Gastroesophageal sphincter (tissue), 4 donors: ENCODE measurements at places on chromosomes 11 and 22. TPM values are rescaled to one million over a fixed set of nuclear protein-coding genes. Genes with fewer than 3 reads are reported as not detected.

- H3K4me3 ChIP-seq, result no peak overlapping the region
- H3K4me1 ChIP-seq, result no peaks in the 10 kb centered on the region
- no peak overlapping the region for H3K27ac ChIP-seq
These were observed 18.5 kb downstream of the RNH1 start for GRCh38 chr11:488579-488978.

- peak; percentile 81 for ATAC-seq
- H3K27me3 ChIP-seq, result no peaks in the 10 kb centered on the region
- peak overlapping the region; percentile 49 for H3K4me3 ChIP-seq
- peaks cover 11% of the 10 kb centered on the region for H3K36me3 ChIP-seq
- H3K27ac ChIP-seq, result peak overlapping the region; percentile 76
These were observed 2.1 kb downstream of the MED15 start for GRCh38 chr22:20509344-20510047.

GRCh38 chr11:30143098-30143705 lies 87.6 kb upstream of the FSHB start:
- H3K27ac ChIP-seq, result no peak overlapping the region
- no peaks in the 10 kb centered on the region for H3K27me3 ChIP-seq
- no peak for ATAC-seq
- H3K4me1 ChIP-seq, result no peaks in the 10 kb centered on the region
- H3K36me3 ChIP-seq, result no peaks in the 10 kb centered on the region

GRCh38 chr11:5289696-5290095 lies 12.1 kb downstream of the OR51B4 start:
- no peak for ATAC-seq
- H3K4me3 ChIP-seq, result no peak overlapping the region
- H3K4me1 ChIP-seq, result no peaks in the 10 kb centered on the region
- no peaks in the 10 kb centered on the region for H3K27me3 ChIP-seq

- no peak overlapping the region for H3K4me3 ChIP-seq
- H3K27me3 ChIP-seq, result peaks cover 11% of the 10 kb centered on the region
- H3K4me1 ChIP-seq, result peaks cover 28% of the 10 kb centered on the region
- ATAC-seq, result no peak
These were observed 247.3 kb upstream of the BLID start for GRCh38 chr11:122363296-122363695.

UPB1 gene
- 0.50 TPM for total RNA-seq

FGF3 gene
- total RNA-seq, result not detected

GRCh38 chr11:69940246-69940610 lies 121.0 kb upstream of the FGF3 start:
- no peak for ATAC-seq
- H3K36me3 ChIP-seq, result no peaks in the 10 kb centered on the region
- H3K27me3 ChIP-seq, result peaks cover 42% of the 10 kb centered on the region

DNA sequence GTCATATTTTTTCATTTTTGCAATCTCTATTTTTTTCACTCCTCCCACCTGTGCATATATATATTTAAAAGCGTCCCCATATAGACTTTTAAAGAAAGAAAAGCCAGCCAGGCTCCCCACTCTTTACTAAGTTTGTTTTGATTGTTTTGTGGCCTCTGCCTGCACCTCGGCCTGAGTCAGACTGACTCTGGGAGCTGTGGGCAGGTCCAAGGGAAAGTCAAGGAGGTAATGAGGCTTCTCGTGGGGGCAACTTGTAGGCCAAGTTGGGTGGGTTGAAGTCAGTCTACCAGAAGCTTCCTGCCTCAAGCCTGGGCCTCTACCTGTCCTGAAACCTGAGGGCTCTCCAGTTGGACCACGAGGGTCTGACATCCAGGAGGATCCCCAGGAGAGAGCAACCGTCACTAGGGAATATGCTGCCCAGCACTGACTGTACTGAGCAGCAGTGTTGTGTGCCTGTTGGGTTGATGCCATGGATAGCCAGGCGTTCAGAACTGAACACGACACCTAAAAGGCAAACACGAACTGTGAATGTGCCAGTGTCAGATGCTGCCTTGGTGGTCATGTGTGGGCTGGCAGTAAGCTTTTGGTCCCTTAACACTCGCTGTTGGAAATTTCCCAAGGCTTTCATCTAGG lies 58.8 kb downstream of the BMAL1 start:
- no peaks in the 10 kb centered on the region for H3K36me3 ChIP-seq
- ATAC-seq, result no peak
- no peaks in the 10 kb centered on the region for H3K27me3 ChIP-seq
- no peaks in the 10 kb centered on the region for H3K4me1 ChIP-seq

- peaks cover 98% of the 10 kb centered on the region for H3K36me3 ChIP-seq
- ATAC-seq, result no peak
- no peak overlapping the region for H3K27ac ChIP-seq
- no peaks in the 10 kb centered on the region for H3K27me3 ChIP-seq
- H3K4me3 ChIP-seq, result no peak overlapping the region
These were observed 25.2 kb downstream of the CAPN1 start for GRCh38 chr11:65206901-65207300.

- H3K4me3 ChIP-seq, result no peak overlapping the region
- H3K27ac ChIP-seq, result no peak overlapping the region
- H3K36me3 ChIP-seq, result no peaks in the 10 kb centered on the region
- H3K27me3 ChIP-seq, result no peaks in the 10 kb centered on the region
- H3K4me1 ChIP-seq, result no peaks in the 10 kb centered on the region
These were observed 3.2 kb downstream of the NUP50 start for GRCh38 chr22:45166932-45167331.

DNA sequence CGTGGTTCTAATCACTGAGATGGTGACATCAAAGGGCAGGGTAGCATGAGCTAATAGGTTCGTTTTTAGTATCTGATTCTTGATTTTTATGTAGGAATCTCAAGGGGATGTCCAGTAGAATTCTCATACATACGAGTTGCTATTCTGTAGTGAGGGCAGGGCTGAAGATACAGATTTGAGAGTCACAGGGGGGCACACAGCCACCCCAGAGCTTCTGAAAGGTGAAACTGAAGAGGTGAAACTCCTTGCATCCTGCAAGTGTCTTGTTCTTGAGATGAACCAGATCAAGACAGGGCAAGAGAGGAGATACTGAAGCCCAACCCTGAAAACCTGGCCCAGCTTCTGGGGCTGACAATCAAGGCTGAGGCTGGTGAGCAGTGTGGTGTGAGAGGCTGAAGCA lies 35.6 kb upstream of the TMEM123 start:
- H3K4me1 ChIP-seq, result no peaks in the 10 kb centered on the region
- no peak overlapping the region for H3K27ac ChIP-seq
- no peaks in the 10 kb centered on the region for H3K36me3 ChIP-seq
- H3K4me3 ChIP-seq, result no peak overlapping the region

GRCh38 chr11:70397983-70398833 lies at the start of gene CTTN:
CTTN (plus strand) TSS chr11:70398529; CDS start chr11:70407298, 8,769 bp downstream.
- peak; percentile 88 for ATAC-seq
- H3K4me1 ChIP-seq, result peaks cover 20% of the 10 kb centered on the region
- H3K36me3 ChIP-seq, result peaks cover 12% of the 10 kb centered on the region
- H3K4me3 ChIP-seq, result peak within 1 kb of the TSS; percentile 100
- no peaks in the 10 kb centered on the region for H3K27me3 ChIP-seq

DNA sequence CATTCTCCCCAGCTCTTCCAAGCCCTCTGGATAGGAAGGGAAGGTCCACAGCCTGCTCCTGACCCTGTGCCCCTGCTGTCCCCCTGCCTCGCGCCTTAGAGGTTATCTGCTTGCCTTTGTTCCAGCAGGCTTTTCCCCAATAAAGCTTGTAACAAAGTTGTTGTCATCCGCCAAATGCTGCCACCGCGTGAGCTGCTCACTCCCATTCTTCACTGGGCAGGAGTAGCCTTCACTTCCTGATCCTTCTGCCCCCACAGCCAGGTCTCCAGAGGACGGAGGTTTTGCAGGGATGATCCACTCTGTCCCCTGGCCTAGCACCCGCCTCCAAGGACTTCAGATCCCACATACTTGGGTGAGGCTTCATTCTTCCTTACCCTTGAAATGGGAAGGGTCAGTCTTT lies 94.0 kb upstream of the RASSF10 start:
- ATAC-seq, result no peak
- peaks cover 20% of the 10 kb centered on the region for H3K4me1 ChIP-seq
- H3K27me3 ChIP-seq, result no peaks in the 10 kb centered on the region
- H3K4me3 ChIP-seq, result no peak overlapping the region

POGLUT3 gene
- 31.0 TPM for total RNA-seq

PRODH gene
- 0.52 TPM for total RNA-seq

DNA sequence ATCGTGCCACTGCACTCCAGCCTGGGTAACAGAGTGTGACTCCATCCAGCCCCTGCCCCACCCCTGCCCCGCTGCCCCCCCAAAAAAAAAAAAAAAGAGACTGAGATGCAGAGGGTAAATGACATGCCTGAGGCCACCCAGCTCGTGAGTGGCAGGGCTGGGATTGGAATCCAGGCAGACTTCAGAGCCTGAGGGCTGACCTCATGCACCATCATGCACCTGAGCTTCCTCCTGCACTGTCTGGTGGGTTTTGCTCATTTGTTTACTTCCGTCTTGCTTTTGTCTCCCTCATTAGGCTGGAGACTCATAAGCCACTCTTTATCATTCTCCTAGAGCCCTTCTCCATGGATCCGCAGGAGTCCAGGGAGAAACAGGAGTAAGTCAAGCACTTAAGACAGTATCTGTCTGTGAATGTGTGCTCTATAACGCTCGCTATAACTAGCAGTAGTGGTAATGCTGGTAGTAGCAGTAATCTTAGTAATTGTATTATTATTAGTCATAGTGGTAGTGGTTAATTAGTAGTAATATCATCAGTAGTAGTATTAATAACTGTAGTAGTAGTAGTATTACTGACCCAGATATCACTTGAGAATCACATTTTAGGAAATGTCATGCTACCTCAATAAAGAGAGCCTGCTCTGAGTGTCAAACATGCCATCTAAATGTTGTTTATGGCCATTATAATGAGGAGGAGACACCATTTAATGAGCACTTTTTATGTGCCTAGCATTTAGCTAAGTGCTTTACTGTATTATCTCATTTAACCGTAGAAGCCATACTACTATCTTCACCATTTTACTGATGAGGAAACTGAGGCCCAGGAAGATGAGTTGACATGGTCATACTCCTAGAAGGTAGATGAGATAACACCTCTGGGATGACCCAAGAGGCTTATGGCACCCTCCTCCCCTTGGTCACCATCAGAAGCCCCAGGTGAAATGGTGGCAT lies 85.0 kb downstream of the NAT10 start:
- H3K36me3 ChIP-seq, result peaks cover under 1% of the 10 kb centered on the region
- H3K4me3 ChIP-seq, result no peak overlapping the region
- ATAC-seq, result no peak
- no peak overlapping the region for H3K27ac ChIP-seq
- H3K4me1 ChIP-seq, result no peaks in the 10 kb centered on the region

FREY1 gene
- total RNA-seq, result 0.54 TPM

DNA sequence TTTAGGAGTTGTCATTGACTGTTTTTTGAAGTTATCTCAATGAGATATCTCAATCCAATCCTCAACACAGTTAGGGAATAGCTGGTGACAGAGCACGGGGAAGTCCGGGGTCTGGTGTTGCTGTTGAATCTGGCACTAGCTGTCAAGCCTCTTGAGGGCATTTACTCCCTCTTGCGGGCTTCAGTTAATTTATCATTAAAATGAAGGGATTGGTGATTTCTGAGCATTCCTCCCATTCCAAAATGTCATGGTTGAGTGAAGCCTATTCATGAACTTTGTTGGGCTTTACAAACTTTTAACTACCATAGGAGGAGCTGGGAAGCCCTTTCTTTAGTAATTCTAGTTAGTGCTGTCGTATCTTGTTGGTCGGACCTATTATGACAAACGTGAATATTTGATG lies 40.2 kb downstream of the UVRAG start:
- no peak overlapping the region for H3K4me3 ChIP-seq
- peaks cover 17% of the 10 kb centered on the region for H3K4me1 ChIP-seq
- no peaks in the 10 kb centered on the region for H3K27me3 ChIP-seq
- no peak overlapping the region for H3K27ac ChIP-seq
- H3K36me3 ChIP-seq, result no peaks in the 10 kb centered on the region

DNA sequence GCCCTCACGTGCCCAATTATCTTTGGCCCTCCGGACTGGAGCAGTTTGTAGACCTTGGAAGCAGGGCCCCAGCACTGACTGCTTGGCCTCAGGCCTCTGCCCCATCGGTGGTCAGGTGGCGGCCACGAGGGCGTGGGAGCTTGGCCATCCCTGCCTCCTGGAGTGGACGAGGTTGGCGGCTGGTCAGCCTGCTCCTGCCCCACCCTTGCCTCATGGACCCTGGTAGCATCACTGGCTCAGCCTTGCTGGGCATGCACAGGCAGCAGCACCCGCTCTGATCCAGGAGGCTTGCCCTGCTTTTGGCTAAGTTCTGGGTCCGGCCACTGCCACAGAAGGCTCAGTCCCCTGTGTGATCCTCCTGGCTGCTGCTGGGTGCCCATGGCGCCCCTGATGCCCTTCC lies 4.1 kb downstream of the KRTAP5-3 start:
- H3K36me3 ChIP-seq, result no peaks in the 10 kb centered on the region
- no peak overlapping the region for H3K4me3 ChIP-seq
- H3K27ac ChIP-seq, result no peak overlapping the region
- peaks cover 70% of the 10 kb centered on the region for H3K27me3 ChIP-seq

DNA sequence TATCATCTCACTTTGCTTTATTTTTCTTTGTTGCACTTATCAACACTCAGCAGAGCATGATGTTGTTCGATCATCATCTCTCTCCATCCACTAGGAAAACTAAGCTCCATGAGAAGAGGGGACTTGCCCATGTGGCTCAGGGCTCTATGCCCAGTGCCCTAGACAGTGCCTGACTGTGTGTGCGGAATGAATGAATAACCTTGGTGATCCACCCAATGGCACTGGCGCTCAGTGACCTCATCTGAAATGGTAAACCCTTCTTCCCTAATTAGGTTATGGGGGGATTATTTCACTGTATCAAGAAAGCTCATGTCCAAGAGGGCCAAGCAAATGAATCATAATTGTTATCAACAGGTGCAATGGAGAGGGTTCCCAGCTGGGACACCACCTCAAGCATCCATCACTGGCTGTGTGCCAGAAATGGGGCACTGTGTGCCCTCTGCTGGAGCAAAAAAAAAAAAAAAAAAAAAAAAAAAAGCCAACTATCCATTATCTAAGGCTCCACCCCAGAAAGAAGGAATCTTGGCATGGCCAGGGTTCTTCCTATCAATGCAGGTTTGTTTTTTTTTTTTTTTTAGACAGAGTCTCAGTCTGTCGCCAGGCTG lies 172.6 kb downstream of the LARGE1 start:
- H3K4me1 ChIP-seq, result no peaks in the 10 kb centered on the region
- H3K27ac ChIP-seq, result no peak overlapping the region
- no peaks in the 10 kb centered on the region for H3K36me3 ChIP-seq
- no peaks in the 10 kb centered on the region for H3K27me3 ChIP-seq
- H3K4me3 ChIP-seq, result no peak overlapping the region

GRCh38 chr11:87961606-87962005 lies 213.6 kb downstream of the RAB38 start:
- H3K27ac ChIP-seq, result no peak overlapping the region
- no peaks in the 10 kb centered on the region for H3K36me3 ChIP-seq
- H3K4me3 ChIP-seq, result no peak overlapping the region
- ATAC-seq, result no peak
- no peaks in the 10 kb centered on the region for H3K4me1 ChIP-seq
- H3K27me3 ChIP-seq, result no peaks in the 10 kb centered on the region
